Naive B cell (primary cell): ENCODE measurements at places on chromosomes 3 and 15.

- DNase-seq = no peak
Observed at GRCh38 chr3:138949445-138950005, 2.5 kb downstream of the FOXL2NB start.

DNA sequence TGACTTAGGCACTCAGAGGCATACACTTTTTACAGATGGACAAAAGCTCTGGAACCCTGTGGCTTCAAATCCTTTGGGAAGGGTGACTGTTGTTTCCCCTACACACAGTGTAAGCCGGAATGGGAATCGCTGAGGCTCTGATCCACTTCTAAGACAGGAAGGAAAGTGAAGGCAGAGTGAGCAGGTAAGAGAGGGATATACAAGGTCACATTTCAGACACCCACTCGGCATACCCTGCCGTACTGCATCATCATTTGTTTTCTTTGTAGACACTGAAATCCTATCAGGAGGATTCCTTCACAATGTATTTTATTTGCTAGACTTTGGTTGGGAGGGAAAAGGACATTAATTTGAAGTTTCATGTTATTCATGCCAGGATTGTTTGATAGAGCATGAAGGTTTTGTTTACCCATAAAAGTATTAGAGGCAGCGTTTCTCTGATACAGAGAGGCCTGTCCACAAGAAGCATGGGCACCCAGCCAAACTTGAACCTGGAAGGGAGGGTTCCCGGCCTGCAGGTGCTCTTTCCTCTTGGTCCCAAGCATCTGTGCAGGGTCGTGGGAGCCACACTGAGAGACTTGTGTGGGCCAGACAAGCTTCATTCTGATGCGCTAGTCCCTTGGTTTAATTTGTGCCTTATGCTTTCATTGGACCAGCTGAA lies 21.9 kb upstream of the POLR2M start:
- no peak for DNase-seq

DNA sequence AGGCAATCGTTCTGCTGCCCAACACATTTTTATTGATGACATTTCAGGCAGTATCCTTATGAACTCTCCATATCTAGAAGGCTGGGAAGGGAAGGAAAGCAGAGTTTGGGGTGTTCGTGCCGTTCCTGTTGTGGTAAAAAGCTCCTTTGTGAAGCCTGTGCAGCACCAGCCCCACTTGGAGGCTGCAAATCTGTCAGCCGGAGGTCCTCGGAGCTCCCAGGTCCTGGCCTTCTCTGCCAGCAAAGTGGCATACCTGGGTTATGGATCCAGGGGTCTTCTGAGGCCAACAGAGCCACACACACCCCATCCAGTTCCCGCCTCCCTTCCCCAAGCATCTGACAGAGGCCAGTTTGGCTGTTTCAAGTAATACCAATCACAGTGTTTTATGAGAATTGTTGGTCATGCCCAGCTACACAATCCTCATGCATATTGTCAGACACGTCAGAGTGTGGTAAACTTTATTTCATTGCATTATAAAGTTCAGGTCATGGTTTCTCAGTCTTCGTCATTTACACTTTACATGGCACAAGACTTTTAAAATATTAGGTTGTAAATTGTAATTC lies 15.9 kb upstream of the USP3 start:
- no peak for DNase-seq

- no peak for DNase-seq
Observed at GRCh38 chr3:104245261-104245660, 1121.4 kb upstream of the ALCAM start.

DNA sequence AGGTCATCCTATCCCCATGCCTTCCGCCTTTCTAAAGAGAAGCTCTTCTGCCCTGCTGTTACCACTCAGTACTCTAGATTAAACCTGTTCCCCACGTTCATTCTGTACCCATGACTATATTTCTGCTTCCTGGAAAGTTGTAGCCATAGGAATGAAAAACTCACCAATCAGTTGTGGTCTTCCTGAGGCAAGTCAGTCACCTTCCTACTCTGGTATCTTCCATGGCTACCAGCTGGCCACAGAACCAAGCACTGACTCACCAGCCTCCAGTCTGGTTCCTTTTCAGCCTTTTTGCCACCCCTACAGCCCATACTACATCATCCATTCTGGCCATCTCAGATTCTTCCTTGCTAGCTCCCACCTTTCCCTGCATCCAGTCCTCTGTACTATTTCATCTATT lies 46.4 kb downstream of the TMEM44 start:
- DNase-seq = no peak

DNA sequence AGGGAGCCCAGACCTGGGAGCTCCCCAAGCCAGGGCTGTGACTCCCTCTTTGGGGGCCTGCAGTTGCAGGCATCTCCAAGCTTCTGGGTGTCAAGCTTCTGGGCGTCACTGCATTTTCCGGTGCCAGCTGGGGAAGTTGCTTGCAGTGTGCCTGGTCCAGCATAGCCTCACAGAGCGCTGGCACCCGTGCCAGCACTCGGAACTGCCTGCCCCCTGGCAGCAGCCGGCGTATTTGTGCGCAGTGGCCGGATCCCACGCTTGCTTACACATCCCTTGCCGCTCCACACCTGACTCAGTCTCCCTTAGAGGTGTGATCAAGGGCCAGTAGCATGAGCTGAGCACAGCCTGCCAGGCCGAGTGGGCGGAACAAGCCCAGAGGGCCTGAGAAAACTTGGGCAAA lies 37.0 kb downstream of the COMMD2 start:
- DNase-seq = no peak

DNA sequence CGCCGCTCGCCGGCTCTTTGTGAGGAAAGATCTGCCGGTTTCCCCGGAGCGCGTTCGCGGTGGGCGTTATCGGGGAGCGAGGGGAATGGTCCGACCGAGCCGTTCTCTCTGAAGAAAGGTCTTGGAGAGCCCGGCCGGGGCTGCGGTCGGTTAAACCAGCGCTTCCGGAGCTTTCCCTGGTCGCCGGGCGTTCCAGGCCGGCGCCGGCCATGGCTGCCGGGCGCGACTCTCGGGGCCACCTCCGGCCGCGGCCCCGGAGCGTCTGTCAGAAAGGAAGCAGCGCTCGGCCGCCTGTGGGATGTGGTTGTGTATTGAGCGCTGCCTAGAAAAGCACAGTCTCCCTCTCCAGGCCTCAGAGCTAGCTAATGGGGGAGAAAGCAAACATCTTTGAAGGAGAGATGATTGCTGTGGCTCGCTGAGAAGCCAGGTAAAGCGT lies 731 bp downstream of the FYTTD1 start:
- peak; percentile 52 for DNase-seq

DNA sequence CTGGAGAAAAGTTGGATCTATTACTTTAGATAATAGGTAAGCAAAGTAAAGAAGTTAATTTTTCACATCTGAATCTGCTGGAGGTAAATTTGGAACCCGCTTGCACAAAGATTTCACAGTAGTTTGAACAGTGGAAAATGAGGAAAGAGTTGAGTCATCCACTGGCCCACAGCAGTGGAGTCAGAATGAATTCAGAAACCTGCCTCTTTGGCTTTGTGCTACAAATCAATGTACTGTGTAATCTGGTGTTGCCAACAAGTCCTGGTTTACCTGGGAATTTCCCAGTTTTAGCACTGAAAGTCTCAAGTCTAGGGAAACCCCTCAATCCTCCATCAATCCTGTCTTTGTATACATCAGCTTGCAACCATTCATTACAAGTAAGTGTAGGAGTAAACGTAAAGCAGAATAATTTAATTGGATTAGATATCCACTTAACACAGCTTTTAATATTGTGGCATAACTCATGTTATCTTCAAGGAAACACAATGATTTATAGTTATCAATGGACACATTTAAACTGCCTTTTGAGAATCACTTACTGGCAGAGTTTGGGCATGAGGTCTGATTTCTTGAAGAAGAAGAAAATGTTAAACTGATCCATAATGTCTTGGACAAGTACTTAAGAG lies 100.6 kb downstream of the DCLK3 start:
- DNase-seq = no peak

DNA sequence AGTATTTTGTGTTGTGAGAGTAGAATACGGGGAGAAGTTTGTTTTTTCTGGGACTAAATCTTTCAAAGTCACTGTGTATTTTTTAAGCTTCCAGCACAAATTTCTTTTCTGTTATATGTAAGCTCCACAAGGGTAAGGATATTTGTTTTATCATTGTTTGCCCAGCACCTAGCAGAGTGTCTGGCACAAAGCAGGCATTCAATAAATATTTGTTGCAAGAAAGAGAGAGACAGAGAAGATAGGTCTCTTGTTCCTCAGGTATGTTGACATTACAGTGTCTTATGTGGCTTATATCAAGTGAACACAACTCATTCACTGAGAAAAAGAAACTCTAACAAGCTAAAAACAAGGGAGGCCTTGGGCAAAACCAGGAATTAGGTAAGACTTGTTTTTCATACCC lies 26.6 kb upstream of the FNDC3B start:
- no peak for DNase-seq

DNA sequence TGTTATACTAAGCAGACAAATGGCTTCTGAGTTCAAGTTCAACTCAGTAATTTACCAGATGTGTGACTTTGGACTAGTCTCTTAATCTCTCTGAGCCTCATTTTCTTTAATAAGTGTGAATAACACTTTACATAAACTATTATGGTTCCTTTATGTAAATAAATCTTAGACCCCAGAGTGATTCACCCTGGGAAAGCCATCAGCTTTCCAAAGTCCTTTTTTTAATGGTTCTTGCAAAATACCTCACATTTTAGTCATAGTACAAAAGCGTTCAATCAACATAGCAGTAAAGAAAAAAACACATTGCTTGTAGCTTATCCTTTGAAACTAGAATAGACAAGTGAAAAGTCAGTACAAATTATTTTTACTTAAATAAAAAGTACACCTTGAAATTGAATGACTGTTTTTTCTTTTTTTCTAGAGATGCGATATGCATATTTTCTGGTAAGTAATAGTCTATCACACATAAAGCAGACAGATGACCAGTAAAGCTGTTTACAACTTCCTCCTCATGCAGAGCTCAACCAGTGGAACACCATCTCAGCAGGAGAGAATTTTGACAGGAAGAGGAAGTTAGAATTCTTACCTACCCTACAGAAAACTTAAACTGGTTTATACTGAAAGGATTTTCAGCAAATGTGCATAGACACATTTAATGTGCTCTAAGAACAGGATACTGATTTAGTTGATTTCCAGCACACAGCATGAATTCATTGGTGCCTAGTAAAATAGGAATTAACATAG lies 123.0 kb upstream of the AGBL1 start:
- DNase-seq = no peak

DNA sequence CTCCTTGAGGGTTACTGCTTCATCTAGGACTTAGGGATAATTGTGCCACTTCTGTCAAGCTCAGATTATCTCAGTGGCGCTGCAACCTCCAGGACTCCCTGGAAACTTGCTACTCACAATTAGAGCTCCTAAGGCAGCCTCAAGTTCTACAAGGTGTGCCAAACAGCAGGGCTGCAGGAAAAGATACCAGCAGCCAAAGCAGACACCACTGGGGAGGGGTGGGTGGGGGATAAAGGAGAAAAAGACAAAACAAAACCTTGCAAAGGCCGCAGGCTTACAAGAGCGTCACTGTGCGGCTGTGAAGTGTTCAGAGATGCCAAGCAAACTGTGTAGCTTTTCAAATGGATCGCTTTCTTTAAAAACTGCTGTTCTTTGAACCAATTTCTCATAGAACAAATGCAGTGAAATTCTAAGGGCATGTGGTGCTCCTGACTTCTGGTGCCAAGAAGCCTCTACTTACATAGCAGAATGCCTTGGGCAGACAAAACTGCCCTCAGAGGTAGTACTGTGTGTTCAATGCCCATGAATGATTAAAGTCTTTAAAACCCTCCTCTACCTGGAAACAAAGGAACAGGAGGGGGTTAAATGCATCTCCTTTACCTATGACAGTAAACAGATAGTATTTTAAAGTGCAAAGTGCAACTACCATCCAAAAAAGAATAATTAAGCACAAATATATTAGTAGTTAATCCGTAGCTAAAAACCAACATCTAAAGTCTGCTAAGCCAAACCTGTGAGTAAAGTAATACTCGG lies 353.4 kb downstream of the FOXP1 start:
- DNase-seq = no peak

- DNase-seq = no peak
Observed at GRCh38 chr3:128714887-128715491, 11.0 kb upstream of the RAB7A start.

- DNase-seq = peak; percentile 85
Observed at GRCh38 chr3:112128843-112129727, 4.0 kb downstream of the GCSAM start.
